Hematopoietic multipotent progenitor cell treated with erythropoietin and hydrocortisone succinate and interleukin-3 and kit ligand, for 17 days (in vitro differentiated cells): ENCODE measurements at places on chromosomes 4 and X.

DNA sequence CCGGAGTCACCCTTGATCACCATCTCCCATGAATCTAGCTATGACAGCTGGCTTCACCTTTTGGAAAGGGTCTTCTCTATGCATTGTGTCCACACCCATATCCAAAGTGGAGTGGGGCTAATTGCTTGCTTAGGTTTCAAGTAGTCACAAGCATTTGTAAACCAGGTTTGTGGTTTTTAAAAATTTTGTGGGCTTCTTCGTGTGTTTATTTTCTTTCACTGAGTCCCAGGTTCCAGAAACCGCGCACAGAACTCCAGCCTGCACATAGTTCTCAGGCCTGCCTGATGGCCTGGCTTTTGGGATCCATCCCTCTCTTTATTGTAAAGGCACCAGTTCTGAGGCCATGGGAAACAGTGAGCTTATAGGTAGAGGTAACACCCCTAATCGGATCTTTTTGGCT, 70.2 kb upstream of the TLR3 start:
- DNase-seq, result no peak

DNA sequence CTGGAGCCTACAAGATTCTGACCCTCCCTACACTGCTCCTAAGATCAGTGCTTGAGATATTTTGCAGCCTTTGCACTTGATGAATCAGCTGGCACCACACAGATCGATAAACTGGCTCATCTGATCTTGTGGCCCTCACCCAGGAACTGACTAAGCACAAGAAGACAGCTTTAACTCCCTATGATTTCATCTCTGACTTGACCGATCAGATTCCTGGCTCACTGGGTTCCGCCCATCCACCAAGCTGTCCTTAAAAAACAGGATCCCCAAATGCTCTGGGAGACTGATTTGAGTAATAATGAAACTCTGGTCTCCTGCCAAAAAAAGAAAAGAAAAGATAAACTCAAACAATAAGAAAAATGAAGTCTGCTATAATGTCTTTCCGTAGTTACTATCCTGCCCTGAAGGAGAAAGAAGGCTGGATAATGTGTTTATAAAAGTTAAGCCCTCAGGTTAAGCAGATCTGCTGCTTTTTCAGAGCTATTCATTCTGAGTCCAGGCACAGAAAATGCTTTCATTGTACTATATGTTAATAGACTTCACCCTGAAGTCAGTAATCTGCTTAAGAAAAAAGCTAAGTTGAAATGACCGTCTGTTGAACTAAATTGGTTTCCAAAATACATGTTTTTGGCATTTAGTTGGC, 795.2 kb downstream of the TRIML1 start:
- no peak for DNase-seq

DNA sequence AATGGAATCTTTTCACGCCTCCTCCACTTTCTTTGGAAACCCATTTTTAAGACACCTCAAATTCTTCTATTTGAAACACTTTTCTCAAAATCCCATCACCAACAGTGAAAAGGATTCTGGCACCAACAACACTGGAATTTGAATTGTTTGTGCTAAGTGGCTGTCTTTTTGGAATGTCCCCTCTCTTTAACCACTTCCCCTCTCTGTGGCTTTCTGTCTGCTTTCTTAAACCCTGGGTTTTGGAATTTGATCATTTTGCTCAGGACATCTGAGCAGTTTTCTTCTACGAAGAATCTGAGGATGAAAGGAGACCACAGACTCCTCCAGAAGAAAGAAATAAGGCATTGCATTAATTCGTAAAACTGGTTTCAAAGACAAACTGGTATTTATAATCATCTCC, 89.0 kb downstream of the MXRA5 start:
- DNase-seq, result no peak

GRCh38 chr4:153452658-153453378, 13.3 kb upstream of the TMEM131L start:
- DNase-seq, result no peak

GRCh38 chr4:136124251-136124745, 1408.0 kb downstream of the PCDH18 start:
- DNase-seq, result no peak

- no peak for DNase-seq
Measured at GRCh38 chr4:151325111-151325948, at the start of gene SH3D19. SH3D19 (minus strand) TSS chr4:151325605; CDS start chr4:151325352, 253 bp downstream.

DNA sequence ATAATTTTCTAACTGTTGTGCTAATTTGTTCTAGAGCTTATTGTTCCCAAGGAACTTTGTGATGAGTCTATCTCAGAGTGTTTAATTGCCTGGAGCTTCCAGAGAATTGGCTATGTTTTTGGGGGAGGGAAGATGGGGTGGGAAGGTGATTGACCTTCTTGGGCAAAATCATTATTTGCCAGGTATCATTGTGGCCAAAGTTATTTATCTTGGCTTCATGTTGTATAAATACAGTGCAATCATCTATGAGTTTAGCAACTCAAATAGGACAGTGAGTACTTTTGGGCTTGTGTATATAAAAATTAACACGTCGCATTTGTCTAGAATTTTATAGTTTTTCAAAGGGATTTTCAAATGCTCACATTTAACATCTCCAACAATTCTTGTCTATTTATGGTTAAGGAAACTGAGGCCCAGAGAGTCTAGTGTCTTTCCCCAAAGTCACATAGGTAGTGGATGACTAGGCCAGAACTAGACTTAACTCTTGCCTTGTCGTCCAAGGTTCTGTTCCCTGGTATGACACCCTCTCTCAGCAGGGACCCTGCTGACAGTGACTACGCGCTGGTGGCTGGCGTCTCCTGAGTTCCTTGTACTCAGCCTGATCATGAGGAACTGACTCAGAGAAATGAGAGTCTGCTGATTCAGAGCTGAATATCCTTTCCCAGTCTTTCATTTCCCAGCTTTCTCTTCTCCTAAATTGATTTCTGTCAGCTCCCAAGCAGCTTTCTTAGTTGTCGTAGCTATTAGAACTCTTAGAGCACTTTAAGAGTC, 27.7 kb downstream of the FNIP2 start:
- DNase-seq, result no peak
